ENCODE measurements at places on chromosomes 4 and X. TPM values are rescaled to one million over a fixed set of nuclear protein-coding genes. Genes with fewer than 3 reads are reported as not detected.
A peak's percentile ranks its signal among the peaks of the same experiment; 100 is the strongest.

NXF2B gene
- total RNA-seq: not detected

DNA sequence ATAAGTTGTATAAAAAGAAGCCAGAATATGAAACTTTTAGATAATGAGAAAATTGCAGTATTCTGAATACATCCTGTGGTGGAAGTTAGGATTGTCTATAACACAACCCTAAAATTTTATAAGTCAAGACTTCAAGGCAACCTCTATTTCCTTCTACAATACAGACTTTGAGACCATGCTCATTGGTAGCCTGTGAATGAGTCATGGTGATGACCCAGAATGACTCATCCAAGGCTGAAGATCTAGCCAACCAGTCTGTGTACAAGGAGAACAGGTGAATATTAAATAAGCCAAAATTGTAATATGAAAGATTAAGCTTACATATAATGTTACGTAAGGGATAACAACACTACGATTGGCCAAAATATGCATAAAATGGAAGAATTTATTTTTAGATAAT is 475.9 kb upstream of the GALNT7 start:
- H3K36me3 ChIP-seq: no peaks in the 10 kb centered on the region
- H3K27ac ChIP-seq: no peak overlapping the region
- no peak overlapping the region for H3K4me3 ChIP-seq
- no peaks in the 10 kb centered on the region for H3K4me1 ChIP-seq
- DNase-seq: no peak

VSIG1 gene
- 0.07 TPM for total RNA-seq

DNA sequence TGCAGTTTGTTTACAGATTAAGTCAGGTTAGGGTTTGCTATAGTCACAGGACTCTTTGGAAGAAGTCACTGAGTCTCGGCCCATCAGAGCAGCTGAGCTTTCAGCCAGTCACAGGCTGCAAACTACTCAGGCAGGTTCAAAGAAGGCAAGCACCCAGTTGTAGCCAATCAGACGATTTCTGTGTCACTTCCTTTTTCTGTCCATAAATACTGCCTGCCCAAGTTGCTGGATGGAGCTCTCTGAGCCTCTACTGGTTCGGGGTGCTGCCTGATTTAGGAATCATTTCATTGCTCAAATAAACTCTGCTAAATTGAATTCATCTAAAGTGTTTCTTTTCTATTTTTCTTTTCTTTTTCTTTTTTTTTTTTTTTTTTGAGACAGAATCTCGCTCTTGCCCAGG is 7.3 kb upstream of the SH3BP2 start:
- H3K36me3 ChIP-seq: no peaks in the 10 kb centered on the region
- H3K4me1 ChIP-seq: peaks cover 6% of the 10 kb centered on the region
- no peaks in the 10 kb centered on the region for H3K27me3 ChIP-seq
- no peak for DNase-seq

MSMO1 gene
- total RNA-seq: 54.5 TPM

DNA sequence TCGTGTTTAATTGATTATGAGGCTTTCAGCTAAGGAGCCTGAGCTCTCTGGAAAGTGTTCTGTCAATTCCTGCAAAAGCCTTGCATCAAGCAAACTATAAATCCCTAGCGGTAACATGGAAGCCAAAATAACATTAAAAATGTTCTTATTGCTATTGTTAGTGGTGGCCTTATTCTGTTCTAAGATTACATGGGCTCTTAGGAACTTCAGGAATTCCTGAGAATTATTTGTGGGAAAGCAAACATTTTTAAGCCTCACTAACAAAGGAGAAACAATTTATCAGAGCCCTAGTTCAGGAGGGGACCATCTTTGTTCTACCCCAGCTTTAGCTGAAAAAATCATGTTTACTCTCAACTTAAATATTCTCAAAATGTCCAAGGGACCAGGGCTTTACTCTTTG is 119.6 kb downstream of the PAPSS1 start:
- no peaks in the 10 kb centered on the region for H3K36me3 ChIP-seq
- H3K4me1 ChIP-seq: no peaks in the 10 kb centered on the region
- DNase-seq: no peak
- H3K27me3 ChIP-seq: no peaks in the 10 kb centered on the region

- no peaks in the 10 kb centered on the region for H3K4me1 ChIP-seq
- H3K36me3 ChIP-seq: no peaks in the 10 kb centered on the region
- no peaks in the 10 kb centered on the region for H3K27me3 ChIP-seq
- no peak overlapping the region for H3K4me3 ChIP-seq
- no peak overlapping the region for H3K27ac ChIP-seq
Measured at GRCh38 chrX:83845397-83845796, 15.5 kb upstream of the CYLC1 start.

GRCh38 chr4:1208266-1208961 is 36.0 kb upstream of the SPON2 start:
- H3K36me3 ChIP-seq: peaks cover 9% of the 10 kb centered on the region
- no peaks in the 10 kb centered on the region for H3K4me1 ChIP-seq
- H3K27ac ChIP-seq: no peak overlapping the region
- H3K4me3 ChIP-seq: no peak overlapping the region

DNA sequence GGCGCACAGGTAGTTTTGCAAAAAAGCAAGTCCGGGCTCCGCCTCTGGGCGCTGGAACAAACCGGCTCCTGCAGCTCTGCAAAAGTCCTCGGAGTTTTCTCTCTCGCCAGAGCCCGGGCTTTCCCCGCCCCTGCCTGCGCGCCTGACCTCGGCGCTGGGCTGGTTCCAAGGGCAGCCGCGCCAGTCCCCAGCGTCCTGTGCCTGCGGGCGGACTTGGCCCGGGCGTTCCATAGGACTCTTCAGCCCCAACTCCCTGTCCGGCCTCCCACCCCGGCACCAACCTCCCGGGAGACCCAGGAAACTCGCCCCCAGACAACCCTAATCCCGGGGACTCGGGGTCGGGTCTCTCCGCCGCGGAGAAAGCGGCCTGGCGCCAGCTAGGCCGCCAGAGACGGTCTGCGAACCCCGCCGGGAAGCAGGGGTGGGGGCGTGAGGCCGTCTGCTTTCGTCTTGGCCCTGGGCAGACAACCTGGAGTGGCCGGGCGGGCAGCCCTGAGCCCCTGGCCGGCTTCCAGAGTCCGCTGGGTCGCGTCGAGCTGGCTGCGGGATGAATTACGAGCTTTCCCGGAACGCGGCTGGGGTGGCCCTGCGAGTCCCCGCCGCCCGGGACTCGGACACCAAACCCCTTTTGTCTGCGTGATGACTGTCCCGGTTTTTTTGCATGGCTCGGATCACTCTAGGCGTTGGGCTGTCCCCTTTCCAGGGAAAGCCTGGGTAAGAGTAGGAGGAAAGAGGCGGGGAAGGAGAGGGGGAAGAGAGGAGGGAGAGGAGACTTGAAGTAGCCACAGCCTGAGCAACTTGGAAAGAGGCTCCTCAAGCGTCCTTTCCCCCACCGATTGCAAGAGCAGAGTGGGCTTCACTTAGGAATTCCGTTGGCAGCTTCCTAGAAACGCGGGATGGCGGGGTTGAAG is 916 bp downstream of the MXRA5 start:
- H3K36me3 ChIP-seq: no peaks in the 10 kb centered on the region
- H3K4me1 ChIP-seq: no peaks in the 10 kb centered on the region
- no peaks in the 10 kb centered on the region for H3K27me3 ChIP-seq
- H3K4me3 ChIP-seq: no peak overlapping the region

- no peak for DNase-seq
- no peaks in the 10 kb centered on the region for H3K4me1 ChIP-seq
- no peak overlapping the region for H3K27ac ChIP-seq
- no peaks in the 10 kb centered on the region for H3K36me3 ChIP-seq
- H3K4me3 ChIP-seq: no peak overlapping the region
Measured at GRCh38 chr4:183106839-183107238, 7.8 kb downstream of the WWC2 start.

DNA sequence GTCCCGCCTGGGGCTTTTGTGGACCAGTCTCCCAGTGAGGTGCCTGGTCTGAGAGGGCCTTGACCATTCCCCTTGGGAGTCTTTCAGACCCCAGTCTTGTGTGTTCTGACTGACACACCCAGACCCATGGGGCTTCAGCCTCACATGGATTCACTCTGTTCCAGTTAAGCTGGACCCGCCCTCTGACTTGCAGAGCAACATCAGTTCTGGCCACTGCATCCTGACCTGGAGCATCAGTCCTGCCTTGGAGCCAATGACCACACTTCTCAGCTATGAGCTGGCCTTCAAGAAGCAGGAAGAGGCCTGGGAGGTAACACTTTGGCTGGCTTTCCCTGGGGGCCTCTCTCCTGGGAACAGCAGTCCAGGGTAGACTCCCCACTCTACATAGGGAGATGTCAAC is 6.8 kb downstream of the IL9R start:
- DNase-seq: no peak
- H3K4me3 ChIP-seq: no peak overlapping the region
- H3K36me3 ChIP-seq: no peaks in the 10 kb centered on the region
- H3K27ac ChIP-seq: no peak overlapping the region

DNA sequence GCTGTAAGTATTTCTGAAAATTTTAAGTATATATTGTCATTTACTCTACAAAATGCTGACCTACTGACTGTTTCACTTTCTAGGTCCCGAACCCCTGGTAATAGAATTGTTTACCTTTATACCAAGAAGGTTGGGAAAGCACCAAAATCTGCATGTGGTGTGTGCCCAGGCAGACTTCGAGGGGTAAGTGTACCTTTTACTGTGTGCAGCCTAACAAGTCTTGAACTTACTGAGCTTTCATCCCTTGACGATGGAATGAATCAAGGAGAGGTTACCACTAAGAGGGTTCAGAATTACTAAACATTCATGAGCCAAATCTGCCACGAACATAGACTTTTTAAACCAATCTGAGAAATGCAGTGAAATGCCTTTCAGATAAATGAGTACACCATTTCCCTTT is 1.6 kb downstream of the RPL34 start:
- H3K27me3 ChIP-seq: no peaks in the 10 kb centered on the region
- peak overlapping the region; percentile 62 for H3K4me3 ChIP-seq
- peaks cover 55% of the 10 kb centered on the region for H3K36me3 ChIP-seq
- H3K4me1 ChIP-seq: no peaks in the 10 kb centered on the region
- no peak overlapping the region for H3K27ac ChIP-seq

DNA sequence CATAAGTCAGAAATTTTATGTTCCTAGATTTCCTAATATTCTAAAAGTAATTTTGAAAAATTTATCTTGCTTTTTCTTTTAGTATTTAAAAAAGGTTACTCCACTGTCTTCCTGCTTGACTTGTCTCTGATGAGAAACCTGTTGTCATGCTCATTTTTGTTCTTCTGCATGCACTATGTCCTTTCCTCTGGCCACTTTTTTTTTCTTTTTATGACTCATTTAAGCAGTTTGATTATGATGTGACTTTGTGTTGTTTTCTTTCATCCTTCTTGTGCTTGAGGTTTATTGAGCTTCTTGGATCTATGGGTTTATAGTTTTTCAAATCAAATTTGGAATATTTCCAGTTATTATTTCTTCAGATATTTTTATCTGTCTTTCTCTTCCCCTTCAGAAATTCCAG is 12.0 kb upstream of the UFSP2 start:
- no peak for DNase-seq
- no peak overlapping the region for H3K27ac ChIP-seq
- H3K4me1 ChIP-seq: no peaks in the 10 kb centered on the region
- no peaks in the 10 kb centered on the region for H3K36me3 ChIP-seq
- H3K4me3 ChIP-seq: no peak overlapping the region
- H3K27me3 ChIP-seq: no peaks in the 10 kb centered on the region

RGN gene
- not detected for total RNA-seq

BRS3 gene
- total RNA-seq: not detected

TMPRSS11E gene
- not detected for total RNA-seq

DNA sequence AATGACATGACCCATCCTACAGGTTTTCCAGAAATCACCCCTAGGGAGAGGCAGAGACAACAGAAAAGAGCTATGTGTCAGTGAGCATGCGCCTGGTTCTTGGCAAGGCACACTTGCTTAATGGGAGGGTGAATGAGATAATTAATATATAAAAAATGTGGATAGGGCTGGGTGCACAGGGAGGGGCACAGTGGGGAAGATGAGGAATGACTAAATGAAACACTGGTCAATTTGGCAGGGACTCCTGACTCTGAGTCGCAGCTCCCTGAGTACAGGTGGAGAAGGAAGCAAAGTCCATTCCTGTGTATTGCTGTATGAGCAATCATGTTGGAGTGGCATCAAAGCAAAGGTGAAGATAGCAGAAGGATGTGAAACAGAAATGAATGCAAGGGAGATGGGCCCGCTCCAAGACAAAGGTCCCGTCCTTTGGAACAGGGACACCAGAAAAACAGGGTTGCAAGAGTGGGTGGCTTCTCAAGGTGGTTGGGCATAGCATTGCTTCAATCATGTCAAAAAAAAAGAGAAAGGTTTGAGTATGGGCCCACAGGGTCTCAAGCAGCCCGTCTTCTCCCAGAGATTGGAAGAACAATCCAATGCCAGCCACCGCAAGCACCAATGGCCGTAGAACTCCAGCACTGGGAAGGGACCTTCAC is 278.4 kb upstream of the AGTR2 start:
- no peaks in the 10 kb centered on the region for H3K27me3 ChIP-seq
- H3K4me1 ChIP-seq: no peaks in the 10 kb centered on the region
- no peaks in the 10 kb centered on the region for H3K36me3 ChIP-seq
- no peak overlapping the region for H3K27ac ChIP-seq

- H3K4me3 ChIP-seq: peak overlapping the region; percentile 43
- H3K36me3 ChIP-seq: peaks cover 36% of the 10 kb centered on the region
- H3K4me1 ChIP-seq: peaks cover 64% of the 10 kb centered on the region
- no peaks in the 10 kb centered on the region for H3K27me3 ChIP-seq
- peak overlapping the region; percentile 100 for H3K27ac ChIP-seq
Measured at GRCh38 chr4:78569306-78569821, 17.8 kb downstream of the ANXA3 start.

CPXCR1 gene
- not detected for total RNA-seq

DNA sequence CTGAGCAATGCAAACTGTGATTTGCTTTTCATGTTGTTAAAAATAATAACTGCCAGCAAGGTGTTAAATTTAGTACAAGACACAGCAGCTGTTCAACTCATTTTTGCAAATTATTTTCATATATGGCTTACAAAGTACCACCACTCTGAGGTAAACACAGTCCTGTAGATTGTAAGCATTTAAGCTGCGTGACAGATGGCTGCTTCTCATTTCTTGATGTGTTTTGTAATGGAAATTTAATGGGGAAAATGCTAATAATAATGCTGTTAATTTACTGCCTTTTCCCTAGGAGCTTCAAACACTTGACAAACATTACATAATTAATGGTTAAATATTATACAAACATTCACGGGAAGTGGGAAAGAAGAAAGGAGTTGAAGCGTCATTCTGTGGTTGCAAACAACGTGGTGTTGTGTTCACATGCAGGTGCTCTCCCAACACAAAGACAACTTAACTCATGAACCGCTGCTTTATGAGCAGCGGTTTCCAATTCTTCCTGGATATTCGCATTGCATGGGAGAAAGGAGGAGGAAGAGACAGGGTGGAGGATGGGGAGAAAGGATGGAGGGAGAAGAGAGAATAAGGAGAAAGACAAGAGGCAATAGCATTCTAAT is 236.8 kb upstream of the VCX start:
- no peak overlapping the region for H3K27ac ChIP-seq
- no peak overlapping the region for H3K4me3 ChIP-seq
- H3K4me1 ChIP-seq: no peaks in the 10 kb centered on the region

- no peaks in the 10 kb centered on the region for H3K27me3 ChIP-seq
- no peaks in the 10 kb centered on the region for H3K36me3 ChIP-seq
- H3K27ac ChIP-seq: no peak overlapping the region
- no peak for DNase-seq
- H3K4me3 ChIP-seq: no peak overlapping the region
Measured at GRCh38 chrX:125507119-125507518, 187.4 kb downstream of the TEX13C start.

DCHS2 gene
- 0.05 TPM for total RNA-seq

ARHGEF6 gene
- 1.9 TPM for total RNA-seq
